Thymus (tissue), 14 donors: ENCODE measurements at places on chromosomes 7 and 10.

GRCh38 chr10:100876585-100877460 lies 35.9 kb upstream of the SLF2 start:
- DNase-seq, result peak; percentile 51

DNA sequence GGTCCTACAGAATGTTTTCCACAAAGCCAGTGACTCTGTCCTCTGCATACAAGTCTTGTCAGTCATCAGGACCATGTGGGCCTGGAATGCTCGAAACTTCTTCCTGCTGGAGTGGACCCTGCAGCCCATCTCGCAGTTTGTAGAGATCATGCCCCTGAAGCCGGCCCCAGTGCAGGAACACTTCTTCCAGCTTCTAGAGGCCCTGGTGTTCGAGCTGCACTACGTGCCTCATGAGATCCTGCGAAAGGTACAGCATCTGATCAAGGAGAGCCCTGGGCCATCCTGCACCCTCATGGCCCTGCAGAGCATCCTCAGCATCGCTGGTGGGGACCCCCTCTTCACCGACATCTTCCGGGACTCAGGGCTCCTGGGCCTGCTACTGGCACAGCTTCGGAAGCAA lies 46.5 kb downstream of the WDFY4 start:
- DNase-seq, result no peak

- DNase-seq, result no peak
Observed at GRCh38 chr7:134667899-134668298, 21.2 kb downstream of the BPGM start.

- no peak for DNase-seq
Observed at GRCh38 chr7:79507131-79507530, 53.7 kb upstream of the MAGI2 start.

DNA sequence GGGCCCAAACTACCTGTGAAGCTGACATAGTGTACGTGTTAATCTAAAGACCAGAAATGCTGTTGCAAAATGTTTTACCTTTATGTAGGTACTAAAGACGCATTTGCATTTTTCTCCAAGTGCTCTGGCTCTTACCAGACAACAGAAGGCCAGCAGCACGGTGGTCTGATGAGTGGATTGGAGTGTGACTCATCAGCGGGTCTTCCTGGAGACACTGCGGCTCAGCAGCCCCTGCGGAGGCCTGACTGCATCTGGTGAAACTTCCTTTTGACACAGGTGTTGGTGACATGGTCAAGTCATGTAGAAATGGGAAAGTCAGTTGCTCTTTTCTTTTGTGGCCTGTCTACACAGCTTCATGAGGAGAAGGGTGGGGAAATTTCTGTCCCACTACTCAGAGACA lies 723.6 kb downstream of the INHBA start:
- DNase-seq, result no peak

DNA sequence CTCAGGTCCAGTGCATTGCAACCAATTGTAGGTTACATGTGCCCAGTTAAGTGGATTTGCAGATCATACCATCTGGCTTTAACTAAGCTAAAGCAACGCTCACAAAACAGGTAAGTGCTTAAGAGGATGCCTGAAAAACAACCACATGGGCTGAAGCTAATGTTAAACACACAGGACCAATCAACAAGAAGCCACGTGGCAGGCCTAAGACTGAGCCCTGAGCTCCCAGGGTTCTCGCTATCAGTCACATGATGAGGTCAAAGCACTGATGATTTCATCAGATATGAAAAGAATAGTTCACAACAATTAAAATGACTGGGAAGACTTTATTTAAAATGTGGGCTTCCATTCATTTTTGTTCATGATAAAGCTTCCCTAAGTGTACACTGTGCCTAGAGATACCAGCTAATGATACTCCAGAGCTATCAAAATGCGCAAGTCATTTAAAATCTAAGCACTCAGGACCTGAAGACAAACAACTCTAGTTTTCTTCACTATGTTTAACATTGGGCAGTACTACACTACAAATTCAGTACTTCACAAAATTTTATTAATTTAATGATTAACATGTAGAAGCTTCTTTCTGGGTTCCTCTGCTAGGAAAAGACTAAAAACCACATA lies 90.6 kb downstream of the PIP4K2A start:
- DNase-seq, result no peak

- DNase-seq, result peak; percentile 4
Observed at GRCh38 chr7:114823290-114823689, 98.6 kb upstream of the MDFIC start.
